ENCODE measurements at places on chromosomes 6 and 20.

DNA sequence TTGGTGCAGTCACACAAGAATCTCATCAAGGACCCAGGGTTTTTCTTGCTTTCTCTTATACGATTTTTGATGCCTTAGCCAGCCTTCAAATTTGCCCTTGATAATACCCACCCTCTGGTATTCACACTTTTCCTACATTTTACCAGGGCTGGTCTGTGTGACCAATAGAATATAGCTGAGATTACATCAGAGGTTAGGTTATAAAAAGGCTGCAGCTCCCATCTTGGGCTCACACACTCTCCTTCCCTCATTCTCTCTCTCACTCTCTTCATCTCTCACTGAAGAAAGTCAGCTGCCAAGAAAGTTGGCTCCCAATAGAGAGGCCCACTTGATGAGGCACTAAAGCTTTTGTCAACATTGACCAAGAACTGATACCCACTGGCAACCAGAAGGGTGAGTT lies 4.1 kb upstream of the PNPLA1 start:
- no peak for DNase-seq

- DNase-seq, result no peak
These were observed 195.0 kb downstream of the BTBD3 start for GRCh38 chr20:12112665-12113064.

- no peak for DNase-seq
These were observed 6.9 kb downstream of the STX16 start for GRCh38 chr20:58657986-58658385.

- DNase-seq, result no peak
These were observed 404.3 kb downstream of the CDH26 start for GRCh38 chr20:60362531-60362930.

DNA sequence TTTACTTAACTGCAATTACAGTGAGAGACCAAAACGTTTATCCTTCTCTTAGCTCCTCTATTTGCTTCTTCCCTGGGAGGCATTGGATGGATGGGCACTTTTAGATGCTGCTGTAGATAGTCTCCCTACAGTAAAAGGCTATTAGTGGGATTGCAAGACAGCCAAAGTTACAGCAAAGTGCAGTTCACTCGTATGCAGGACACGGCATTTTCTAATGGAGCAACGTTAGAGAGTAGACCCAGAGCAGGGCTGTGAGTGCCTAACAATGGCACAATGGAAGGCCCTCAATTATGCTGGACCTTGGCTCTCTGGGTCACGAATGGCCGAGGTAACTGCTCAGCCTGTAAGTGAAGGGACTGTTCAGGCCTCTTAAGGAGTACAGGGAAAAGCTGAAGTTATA lies 605.8 kb upstream of the NOX3 start:
- no peak for DNase-seq

DNA sequence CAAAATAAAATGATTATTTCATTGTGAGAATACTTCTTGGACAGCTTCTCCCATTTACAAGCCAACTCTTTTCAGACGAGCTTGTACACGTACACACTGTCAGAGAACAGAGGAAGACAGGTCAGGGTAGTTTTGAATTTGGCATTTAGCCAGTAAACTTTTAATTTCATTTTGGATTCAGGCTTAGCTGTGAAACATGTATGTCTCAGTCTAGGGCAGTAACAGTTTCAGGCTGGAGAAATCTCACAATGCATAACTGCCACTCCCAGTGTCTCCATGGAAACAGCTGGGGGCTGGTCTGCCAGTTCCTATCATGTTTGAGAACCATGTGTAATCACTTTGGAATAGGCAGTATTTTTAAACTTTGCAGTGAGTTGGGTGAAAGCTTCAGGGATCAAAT lies 22.0 kb upstream of the QKI start:
- DNase-seq, result no peak

DNA sequence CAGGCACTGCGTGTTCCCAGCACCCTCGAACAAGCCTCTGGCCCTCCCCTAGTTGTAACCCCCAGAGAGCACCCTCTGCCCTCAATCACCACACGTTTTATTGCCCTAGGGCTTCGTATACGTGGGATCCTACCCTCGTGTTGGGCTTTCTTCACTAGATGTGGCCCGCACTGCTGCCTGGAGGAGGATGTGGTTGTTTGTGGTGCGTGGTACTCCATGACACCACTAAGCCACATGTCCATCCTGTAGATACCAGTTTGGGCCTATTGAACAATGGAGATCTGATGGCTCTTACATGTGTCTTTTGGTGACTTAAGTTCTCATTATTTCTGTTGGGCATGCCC lies 17.0 kb downstream of the SLC2A4RG start:
- no peak for DNase-seq

DNA sequence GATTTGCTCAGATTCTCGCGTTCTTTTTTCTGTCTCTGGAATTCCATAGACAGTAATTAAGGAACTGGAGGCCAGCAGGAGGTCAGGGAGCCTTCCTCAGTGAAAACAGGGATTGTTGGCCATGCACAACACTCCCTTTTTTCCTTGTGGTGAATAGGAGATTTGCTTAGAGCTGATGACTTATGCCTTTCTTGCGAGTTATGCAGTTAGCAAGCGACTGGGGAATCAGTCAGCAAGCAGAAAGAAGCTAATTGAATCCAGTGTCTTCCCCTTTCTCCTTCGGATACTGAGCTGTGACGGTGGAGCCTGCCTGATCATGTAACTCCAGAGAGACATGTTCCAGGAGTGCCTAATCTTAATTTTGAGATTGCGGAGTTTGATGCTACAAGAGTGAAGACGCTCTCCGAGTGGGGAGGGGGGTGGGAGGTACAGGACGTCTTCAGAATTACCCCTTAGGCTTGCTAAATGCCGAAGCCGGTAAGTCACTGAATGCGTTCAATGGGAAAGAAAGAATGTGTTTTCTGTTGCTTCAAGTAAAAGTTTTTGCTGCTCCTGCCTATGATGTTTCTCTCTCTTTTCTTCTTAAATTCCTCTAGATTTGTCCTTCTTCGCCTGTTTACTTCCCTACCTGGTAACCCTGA lies 165.9 kb downstream of the SASH1 start:
- DNase-seq, result no peak

- no peak for DNase-seq
These were observed 293.4 kb downstream of the TFAP2C start for GRCh38 chr20:56922497-56922896.
